ENCODE measurements at places on chromosomes 13 and 19.

GRCh38 chr13:27991881-27992280 lies 3.4 kb upstream of the URAD start:
- no peak for DNase-seq

- no peak for DNase-seq
Observed at GRCh38 chr19:55677572-55678028, 2.6 kb downstream of the EPN1 start.

- DNase-seq: no peak
Observed at GRCh38 chr19:7516878-7517277, 975 bp downstream of the ZNF358 start.

DNA sequence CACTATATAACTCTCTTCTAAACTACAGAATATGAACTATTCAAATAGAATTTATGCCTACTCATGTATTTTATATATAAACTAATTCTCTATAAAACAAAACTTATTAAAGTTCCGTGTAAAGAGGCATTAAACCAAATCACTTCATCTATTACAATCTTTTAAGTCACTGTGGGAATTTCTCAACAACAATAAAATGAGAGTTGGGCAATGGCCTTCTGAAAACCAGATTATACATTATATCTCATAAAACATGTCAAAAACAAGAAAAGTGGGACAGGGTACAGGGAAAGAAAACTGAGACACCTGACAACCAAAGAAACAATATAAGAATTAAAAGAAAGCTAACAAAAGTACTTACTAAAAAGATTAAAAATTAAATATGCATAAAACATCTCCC lies 145.2 kb downstream of the DIAPH3 start:
- DNase-seq: no peak

- DNase-seq: no peak
Observed at GRCh38 chr13:106100171-106100919, 435.1 kb downstream of the EFNB2 start.

DNA sequence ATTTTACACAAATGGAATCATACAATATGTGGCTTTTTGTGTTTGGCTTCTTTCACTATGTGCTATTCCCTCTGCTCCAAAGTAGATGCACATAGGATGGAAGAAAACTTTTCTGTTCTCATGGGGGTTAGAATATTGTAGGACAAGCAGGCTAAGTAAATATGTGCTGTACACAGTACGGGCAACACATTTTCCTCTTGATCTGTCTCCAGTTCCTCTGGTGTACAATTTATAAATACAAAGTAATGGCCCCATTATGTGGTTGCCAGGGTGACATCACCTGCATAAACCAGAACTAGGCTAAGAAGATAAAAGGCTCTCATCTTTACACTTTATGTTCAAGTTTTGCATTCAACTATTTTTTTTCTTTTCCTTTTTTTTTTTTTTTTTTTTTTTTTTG lies 41.0 kb upstream of the SOX21 start:
- no peak for DNase-seq

DNA sequence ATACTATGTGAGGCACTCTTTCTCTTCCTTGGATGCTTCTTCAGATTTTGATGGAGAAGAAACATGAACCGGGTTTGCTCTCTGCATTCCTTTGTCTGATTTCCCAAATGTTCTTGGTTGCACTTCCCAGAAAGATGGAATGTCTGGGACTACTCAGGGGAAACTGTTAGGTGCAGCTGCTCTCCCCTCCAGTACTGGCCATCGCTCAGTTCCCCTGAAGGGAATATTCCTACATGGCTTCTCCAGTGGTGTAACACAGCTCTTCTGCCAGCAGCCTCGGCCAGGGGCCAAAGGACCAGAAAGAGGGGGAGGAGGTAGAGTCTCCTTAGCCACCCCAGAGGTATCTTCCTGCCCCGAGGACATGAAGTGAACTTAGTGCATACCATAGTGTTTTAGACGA lies 33.5 kb upstream of the SPRY2 start:
- no peak for DNase-seq

All from CD4-positive, alpha-beta T cell treated with Interferon alpha-2 for 1 hour (primary cell).